ENCODE measurements at places on chromosomes 13 and 19. TPM values are rescaled to one million over a fixed set of nuclear protein-coding genes. Genes with fewer than 3 reads are reported as not detected.

Gene RXFP2
- total RNA-seq = not detected

Gene NLRP5
- total RNA-seq = not detected

Gene SMIM17
- 0.30 TPM for total RNA-seq

Gene ASPDH
- not detected for total RNA-seq

GRCh38 chr13:78138756-78139155 lies 220.1 kb upstream of the EDNRB start:
- DNase-seq = no peak

Gene ETV2
- not detected for total RNA-seq

DNA sequence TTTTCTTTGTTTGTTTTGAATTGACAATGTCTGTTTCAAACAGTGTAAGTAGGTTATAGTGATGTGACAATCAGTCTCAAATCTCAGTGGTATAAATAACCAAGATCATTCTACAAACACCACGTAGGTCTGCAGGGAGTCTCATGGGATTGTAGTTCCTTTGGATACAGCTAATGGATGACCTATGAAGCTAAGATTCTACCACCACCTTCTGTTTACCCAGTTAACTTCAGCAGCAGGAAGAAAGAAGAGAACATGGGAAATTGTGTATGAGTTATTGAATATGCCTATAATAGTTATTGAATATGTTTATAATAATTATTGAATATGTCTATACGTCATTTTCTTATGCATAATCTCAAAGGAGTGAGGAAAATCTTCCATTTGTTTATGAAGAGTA lies 63.9 kb upstream of the SLITRK5 start:
- DNase-seq = peak; percentile 3

Gene SIAH3
- under 0.01 TPM for total RNA-seq

Gene PTPRH
- 4.9 TPM for total RNA-seq

- DNase-seq = no peak
Measured at GRCh38 chr13:53775807-53776206, 747.2 kb downstream of the OLFM4 start.

Gene CCDC8
- total RNA-seq = 14.1 TPM

Data from renal cortical epithelial cell (primary cell).